Activated CD8-positive, alpha-beta T cell treated with anti-CD3 and anti-CD28 coated beads, Interleukin-2, amount 10 ng/mL, durations not matched to agents 7 days and 5 days (primary cell): ENCODE measurements at places on chromosomes 5 and 9. TPM values are rescaled to one million over a fixed set of nuclear protein-coding genes. Genes with fewer than 3 reads are reported as not detected.

The GPR151 gene
- total RNA-seq, result not detected

The TAS2R1 gene
- not detected for total RNA-seq

The OR2S2 gene
- total RNA-seq, result not detected

The STKLD1 gene
- 0.76 TPM for total RNA-seq

The HRCT1 gene
- total RNA-seq, result not detected

The AJM1 gene
- total RNA-seq, result 5.6 TPM

The SLC6A7 gene
- not detected for total RNA-seq

- DNase-seq, result no peak
Observed at GRCh38 chr5:168654211-168654721, 75.1 kb upstream of the PANK3 start.

- peak; percentile 73 for DNase-seq
Observed at GRCh38 chr5:138032028-138032571, 779 bp downstream of the FAM13B start.

- DNase-seq, result peak; percentile 45
Observed at GRCh38 chr9:124771867-124772679, 962 bp upstream of the NR6A1 start.

DNA sequence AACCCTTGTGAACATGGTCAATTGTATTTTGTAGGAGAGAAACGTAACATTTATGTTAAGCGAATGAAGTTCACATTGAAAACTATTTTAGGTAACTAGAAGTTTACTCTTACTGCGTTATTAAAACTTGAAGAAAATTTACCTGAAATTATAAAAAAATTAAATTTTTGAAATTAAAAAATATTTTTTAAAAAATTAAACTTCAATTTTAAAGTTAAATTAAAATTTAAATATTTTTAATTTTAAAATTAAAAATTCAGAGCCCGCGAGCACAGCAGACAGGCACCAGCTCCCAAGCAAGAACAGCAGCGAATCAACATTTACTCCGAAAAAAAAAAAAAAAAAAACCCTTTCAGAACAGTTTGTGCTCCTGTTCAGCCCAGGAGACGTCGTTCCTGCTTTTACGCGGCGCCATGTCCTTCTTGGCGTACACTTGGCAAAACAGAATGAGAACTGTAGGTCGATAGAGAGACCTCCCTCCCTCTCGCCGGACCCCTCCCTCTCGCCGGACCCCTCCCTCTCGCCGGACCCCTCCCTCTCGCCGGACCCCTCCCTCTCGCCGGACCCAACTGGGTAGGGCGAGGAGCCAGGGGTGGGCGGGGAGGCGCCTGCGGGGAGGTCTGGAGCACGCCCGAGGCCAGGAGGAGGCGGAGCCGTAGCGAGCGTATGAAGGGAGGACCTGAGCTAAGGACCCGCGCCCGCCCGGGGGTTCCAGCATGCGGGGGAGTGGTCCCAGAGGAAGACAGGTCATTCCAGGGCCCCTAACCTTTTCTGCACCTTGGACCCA, 235.8 kb downstream of the ROR2 start:
- DNase-seq, result peak; percentile 33

DNA sequence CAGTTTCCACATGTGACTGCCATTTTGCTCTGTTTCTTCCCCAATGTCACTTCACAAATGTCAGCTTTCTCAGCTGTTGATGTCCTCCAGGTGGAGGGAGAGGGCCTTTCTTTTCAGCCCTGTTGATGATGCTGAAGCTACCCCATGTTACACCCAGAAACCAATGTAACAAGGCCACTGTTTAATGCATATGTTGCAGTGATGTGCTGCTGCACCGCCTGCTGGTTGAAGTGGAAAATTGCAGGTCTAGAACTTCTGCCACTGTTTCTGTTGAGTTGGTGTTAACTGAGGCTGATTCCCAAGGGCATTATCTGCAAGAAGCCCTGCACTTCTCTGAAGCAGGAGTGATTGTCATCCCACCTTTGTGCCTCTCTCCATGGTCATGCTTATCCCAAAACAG, 428.4 kb downstream of the KDM4C start:
- DNase-seq, result no peak

GRCh38 chr9:95084254-95084934, 233.1 kb downstream of the FANCC start:
- DNase-seq, result no peak

GRCh38 chr9:316382-316965, 101.8 kb downstream of the DOCK8 start:
- DNase-seq, result no peak

- DNase-seq, result no peak
Observed at GRCh38 chr9:90112788-90113187, 508.0 kb downstream of the GADD45G start.

- no peak for DNase-seq
Observed at GRCh38 chr9:125137200-125137599, 6.1 kb downstream of the SCAI start.

DNA sequence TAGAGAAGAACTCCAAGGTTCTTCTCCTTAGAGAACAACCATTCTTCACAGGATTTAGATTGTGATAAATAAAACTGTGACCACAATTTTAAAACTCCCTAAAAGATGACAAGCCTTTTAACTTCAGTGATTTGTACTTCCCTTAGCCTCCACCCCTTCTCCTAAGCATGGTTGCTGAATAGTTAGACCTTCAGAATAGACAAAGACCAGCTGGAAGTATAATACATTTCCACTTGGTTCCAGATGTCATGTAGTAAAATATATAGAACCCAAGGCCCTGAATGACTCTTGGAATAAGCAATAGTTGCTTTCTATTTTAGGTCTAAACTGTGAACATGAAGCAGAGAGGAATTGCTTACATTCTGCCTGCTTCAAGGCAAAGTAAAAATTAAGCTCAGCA, 208.7 kb downstream of the ARRDC3 start:
- no peak for DNase-seq
